ENCODE measurements at places on chromosomes 13 and 19. TPM values are rescaled to one million over a fixed set of nuclear protein-coding genes. Genes with fewer than 3 reads are reported as not detected.

DNA sequence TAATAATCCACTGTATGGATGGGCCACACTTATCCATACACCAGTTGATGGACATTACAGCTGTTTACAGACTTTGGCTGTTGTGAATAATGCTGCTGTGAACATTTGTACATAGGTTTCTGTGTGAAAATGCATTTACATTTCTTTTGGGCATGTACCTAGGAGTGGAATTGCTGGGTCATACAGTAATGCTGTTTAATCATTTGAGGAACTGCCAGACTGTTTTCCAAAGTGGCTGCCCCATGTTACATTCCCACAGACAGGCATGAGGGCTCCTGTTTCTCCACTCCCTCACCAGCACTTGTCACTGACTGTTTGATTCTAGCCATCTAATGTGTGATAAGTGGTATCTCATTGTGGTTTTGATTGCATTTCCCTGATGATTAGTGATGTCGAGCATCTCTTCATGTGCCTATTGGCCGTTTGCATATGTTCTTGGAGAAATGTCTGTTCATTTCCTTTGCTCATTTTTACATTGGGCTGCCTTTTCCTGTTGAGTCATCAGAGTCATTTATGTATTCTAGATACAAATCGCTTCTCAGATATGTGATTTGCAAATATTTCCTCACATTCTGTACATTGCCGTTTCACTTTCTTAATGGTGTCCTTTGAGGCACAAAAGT lies 12.8 kb downstream of the TMEM255B start:
- no peak for DNase-seq

GRCh38 chr13:61086087-61086486 lies 329.6 kb downstream of the PCDH20 start:
- no peak for DNase-seq

DNA sequence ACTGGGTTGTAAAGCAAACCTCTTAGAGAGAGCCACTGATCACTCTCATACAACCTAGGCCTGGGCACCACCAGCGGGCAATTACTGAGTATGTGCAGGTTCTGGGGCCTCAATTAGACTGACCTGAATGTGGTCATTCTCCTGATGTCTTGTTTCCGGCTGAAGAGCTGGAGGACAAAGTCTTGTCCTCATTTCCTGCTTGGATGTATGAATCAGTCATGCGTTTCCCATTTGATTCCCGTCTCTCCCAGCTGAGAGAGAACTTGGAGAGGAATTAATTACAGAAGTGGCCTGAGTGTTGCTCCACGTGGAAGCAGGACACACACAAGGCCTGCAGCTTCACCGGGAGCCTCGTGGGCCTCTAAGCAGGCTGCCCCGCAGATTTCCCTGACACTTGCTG lies 799.3 kb upstream of the ARGLU1 start:
- DNase-seq, result no peak

The CPAMD8 gene
- total RNA-seq, result 8.9 TPM

- DNase-seq, result peak; percentile 34
These were observed 1.5 kb upstream of the CEACAM5 start for GRCh38 chr19:41706741-41707501.

GRCh38 chr13:62418872-62419271 lies 1003.2 kb upstream of the PCDH20 start:
- DNase-seq, result no peak

DNA sequence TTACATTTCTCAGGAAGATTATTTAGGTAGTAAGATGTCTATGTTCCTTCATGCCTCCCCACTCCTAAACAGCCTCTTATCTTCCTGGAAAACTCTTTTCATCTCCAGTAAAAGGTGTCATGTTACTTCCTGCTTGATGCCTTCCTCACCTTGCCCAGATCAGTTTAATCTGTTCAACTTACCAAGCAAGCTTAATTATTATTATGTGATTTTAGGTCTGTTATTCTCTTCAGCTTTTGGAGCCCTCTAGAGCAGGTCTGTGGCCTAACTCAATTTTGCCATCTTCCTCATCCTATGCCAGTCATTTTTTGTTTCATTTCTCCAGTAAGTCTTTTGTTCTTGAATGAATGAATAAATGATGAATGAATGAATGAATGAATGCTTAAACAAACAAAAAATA lies 528.4 kb downstream of the DCT start:
- no peak for DNase-seq

The PNMA8B gene
- 2.5 TPM for total RNA-seq

The SULT2A1 gene
- not detected for total RNA-seq

DNA sequence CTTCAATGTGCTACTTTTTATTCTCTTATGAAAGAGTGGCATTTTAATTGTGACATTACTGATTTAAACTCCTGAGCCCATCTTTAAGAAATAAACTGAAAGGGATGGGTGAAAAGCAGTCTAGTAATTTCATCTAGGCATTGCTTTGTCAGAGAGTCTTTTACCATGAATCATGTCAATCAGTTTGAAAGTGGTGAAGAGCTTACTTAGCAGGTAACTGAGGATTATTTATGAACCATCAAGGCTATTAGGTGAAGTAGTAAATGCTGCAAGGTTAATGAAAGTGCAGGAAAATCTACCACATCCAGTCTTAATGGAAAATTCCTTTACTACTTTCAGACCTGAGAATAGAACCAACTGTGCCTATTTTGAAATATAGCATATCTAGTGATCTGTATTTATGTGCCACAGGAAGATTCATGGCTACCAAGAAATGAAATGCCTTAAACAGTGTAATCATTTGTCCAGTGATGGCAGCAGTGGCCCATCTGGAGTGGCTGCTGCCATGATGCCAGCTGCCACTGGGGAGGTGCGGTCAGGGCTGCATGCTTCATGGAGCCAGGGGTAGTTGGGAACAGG lies 368.9 kb downstream of the SLITRK6 start:
- no peak for DNase-seq

DNA sequence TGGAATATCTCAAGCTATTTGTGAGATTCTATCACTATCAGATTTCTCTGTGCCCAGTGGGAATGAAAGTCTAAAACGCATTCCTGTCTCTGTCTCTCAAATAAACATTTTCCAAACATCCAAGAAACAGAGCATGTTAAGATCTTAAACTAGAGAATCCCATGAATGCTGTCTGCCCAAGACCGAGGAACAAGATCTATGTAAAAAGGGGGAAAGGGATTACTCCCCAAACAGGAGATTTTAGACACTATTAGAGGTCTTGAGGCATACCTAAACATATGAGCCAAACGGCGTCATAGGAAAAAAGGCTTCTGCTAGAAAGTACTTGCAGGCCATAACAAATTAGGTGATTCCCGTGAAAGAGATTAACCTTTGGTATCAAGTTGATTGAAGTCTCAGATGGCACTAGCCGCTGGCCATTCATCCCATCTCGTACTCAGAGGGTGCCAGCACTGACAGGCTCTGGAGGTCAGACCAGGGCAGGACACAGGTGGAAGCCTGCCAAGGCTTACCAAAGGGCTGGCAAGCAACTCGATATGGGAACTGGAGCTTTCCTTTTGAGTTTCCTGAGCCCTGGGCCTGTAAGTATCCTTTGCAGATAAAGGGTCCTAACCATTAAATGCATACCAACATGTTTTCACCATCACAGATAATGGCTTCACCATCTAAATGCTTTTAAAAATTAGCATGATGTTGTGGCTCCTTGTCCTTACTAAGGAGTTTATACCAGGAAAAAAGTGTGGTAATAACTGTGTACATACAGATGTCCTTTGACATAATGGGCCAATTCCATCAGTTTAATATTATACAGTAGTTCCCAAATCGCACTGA lies 225.2 kb downstream of the FOXO1 start:
- DNase-seq, result peak; percentile 85

GRCh38 chr19:19820774-19821320 lies 703 bp downstream of the ZNF506 start:
- no peak for DNase-seq

The ERICH4 gene
- not detected for total RNA-seq

DNA sequence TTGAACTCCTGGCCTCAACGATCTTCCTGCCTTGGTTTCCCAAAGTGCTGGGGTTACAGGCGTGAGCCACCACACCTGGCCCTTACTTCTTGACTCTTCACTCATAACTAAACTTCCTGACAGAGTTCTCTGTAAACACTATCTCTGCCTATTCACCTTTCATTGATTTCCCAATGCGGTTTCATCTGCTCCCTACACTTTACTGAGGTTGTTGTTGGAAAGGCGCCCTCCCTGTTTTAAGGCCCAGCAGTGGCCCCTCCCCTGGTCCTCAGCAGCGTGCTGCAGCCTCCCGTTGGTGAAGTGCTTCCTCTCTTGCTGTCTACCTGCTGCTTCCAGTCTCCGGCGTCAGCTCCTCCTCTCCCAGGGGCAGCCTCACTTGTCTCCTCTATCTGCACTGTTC lies 26.7 kb upstream of the CEBPA start:
- DNase-seq, result no peak

The PLPPR2 gene
- 23.5 TPM for total RNA-seq

- DNase-seq, result no peak
These were observed 9.6 kb upstream of the HTR2A start for GRCh38 chr13:46906405-46906804.

DNA sequence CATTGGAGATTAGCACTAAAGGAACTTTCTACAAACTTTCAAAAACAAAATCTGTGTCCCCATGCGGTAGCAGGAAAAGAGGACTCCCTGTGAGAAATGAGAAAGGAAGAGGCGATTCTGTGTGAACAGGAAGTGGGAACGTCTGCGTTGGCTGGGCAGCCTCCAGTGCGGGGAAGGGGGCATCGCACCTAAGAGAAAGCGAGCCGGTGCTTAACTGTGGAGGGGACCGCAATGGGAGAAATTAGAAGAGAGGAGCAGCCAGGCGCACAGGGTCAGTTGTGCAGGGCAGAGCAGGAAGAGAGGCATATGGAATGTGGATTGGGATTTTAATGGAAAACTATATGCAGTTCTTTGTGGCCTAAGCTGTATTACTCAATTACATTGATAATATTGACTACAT lies 77.4 kb upstream of the DOCK9 start:
- no peak for DNase-seq

DNA sequence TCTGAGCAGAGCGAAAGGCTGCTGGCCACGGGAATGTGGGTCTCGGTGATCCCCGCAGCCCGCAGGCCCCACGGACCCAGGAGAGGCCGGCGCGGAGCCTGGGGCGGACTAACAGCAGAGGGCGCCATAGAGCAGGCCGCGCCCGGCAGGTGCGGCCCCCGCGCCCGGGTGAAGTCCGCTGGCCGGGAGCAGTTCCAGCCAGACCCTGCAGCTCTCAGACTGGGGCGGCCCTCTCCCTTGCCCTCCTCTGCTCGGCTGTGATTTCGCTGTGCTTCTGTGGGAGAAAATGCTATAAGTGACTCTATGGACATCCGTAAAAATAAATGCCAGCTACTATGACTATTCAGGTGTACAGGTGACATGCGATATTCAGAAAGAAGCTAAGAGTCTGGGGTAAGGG lies 37.7 kb downstream of the GSX1 start:
- peak; percentile 43 for DNase-seq

DNA sequence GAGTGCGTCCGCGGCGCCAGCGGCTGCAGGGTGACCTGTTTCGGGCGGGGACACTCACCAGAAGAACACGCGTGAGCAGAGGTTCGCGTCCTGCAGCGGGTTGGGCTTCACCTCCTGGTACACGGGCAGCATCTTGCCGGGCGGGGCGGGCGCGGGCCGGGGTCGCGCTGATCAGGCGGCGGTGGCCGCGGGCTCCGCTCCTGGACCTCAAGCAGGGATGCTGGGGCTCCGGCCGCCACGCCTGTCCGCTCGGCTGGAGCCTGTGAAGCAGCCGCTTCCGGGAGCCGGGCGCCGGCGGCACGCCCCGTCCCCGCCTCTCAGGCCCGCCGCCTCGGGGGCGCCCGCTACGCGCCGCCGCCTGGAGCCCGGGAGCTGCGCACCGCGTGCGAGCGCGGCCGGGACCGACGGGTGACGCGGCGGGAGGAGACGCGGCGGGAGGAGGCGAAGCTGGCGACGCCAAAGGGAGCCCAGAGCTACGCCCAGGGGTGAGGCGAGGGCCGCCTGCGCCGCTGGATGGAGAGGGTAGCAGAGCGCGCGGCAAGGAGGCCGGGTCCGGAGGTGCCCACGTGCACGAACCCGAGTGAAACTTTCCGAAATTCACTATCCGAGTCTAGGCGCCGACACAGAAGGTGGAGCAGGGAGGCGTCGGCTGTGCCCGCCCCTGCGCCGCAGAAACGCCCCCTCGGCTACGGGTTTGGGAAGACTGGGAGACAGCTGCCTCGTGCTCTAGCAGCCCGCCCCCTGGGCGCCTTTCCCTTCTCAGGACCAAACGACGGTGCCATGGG lies at the start of gene ABCC4:
Gene ABCC4, minus strand, starts transcription at position 269 of the 785 bp plus-strand sequence. Its CDS starts 137 bp downstream, at position 132.
- DNase-seq, result peak; percentile 75

The ZNF253 gene
- total RNA-seq, result 8.2 TPM

GRCh38 chr13:46899801-46900200 lies 2.9 kb upstream of the HTR2A start:
- no peak for DNase-seq

- DNase-seq, result no peak
These were observed 5.2 kb downstream of the MIER2 start for GRCh38 chr19:339262-339887.

The RGL3 gene
- total RNA-seq, result 11.3 TPM

- DNase-seq, result no peak
These were observed 125.9 kb downstream of the MIPEP start for GRCh38 chr13:23763318-23763717.

- no peak for DNase-seq
These were observed 129.2 kb downstream of the ZIC5 start for GRCh38 chr13:99842405-99842804.

- DNase-seq, result no peak
These were observed 27.3 kb downstream of the TM9SF2 start for GRCh38 chr13:99528547-99528946.

- no peak for DNase-seq
These were observed 14.8 kb upstream of the MISP start for GRCh38 chr19:736125-736524.

The LILRA1 gene
- 0.86 TPM for total RNA-seq

The DCT gene
- 0.09 TPM for total RNA-seq

GRCh38 chr13:76687467-76687866 lies 198.7 kb downstream of the KCTD12 start:
- DNase-seq, result no peak

- peak; percentile 70 for DNase-seq
These were observed 12.9 kb downstream of the CFD start for GRCh38 chr19:872266-872951.

DNA sequence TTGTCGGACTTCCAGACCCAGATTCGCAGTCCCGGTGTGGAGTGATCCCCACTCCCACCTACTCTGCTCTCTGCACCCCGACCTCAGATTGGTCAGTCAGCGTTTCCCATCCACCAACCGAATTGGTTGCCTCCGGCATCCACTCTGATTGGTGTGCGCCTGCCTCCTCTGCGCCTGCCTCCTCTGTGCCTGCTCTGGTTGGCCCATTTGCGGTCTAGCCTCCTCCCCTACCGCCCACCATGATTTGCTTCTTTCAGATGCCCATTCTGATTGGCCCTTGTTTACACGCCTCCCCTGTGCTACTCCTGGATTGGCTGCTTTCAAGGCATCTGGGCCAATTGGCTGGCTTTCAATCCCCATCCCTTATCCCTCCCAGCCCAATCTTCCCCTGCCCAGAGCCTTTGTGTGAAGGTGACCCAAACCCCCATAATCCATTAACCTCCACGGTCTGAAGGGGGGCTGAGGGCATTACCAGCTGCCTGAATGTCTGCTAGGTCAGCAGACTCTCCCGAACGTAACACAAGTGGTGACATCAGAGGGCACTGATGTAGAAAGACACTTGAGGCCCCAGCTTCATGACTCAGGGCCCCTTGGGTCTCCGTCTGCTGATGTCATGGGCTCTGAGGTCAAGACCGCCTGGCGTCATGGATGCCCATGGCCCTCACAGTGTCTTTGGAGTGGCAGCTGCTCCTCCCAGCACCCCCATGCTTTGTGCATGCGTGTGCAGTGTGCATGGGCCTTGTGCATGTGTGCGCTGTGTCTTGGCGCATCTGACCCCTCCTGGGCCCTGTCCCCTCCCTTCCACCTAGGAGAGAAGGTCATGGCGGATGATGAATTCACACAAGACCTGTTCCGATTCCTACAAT lies 80.4 kb downstream of the MAP4K1 start:
- DNase-seq, result no peak

- no peak for DNase-seq
These were observed 226.4 kb downstream of the COG6 start for GRCh38 chr13:39881887-39882286.

Measured in left cardiac atrium (tissue), 4 donors.